ENCODE measurements at places on chromosomes 11 and 22. TPM values are rescaled to one million over a fixed set of nuclear protein-coding genes. Genes with fewer than 3 reads are reported as not detected.

The BTG4 gene
- total RNA-seq = not detected

The CAVIN3 gene
- 34.6 TPM for total RNA-seq

The FGF4 gene
- total RNA-seq = not detected

The MMP27 gene
- total RNA-seq = not detected

The PGR gene
- not detected for total RNA-seq

The CEND1 gene
- 2.3 TPM for total RNA-seq

The OR4D11 gene
- not detected for total RNA-seq

The DKK3 gene
- 18.4 TPM for total RNA-seq

The TEX54 gene
- total RNA-seq = not detected

The TYR gene
- not detected for total RNA-seq

The ROBO3 gene
- 2.7 TPM for total RNA-seq

The SYT7 gene
- total RNA-seq = 1.8 TPM

The PHRF1 gene
- 29.5 TPM for total RNA-seq

The CRYBB2 gene
- not detected for total RNA-seq

The KCTD14 gene
- total RNA-seq = 2.0 TPM

The ARHGEF17 gene
- total RNA-seq = 13.3 TPM

The TESMIN gene
- 4.3 TPM for total RNA-seq

The FOLH1 gene
- total RNA-seq = not detected

The MRGPRX3 gene
- total RNA-seq = not detected

The OVOL1 gene
- 0.08 TPM for total RNA-seq

The OSM gene
- not detected for total RNA-seq

The VPREB1 gene
- not detected for total RNA-seq

The CRYBA4 gene
- total RNA-seq = not detected

The SLC1A2 gene
- total RNA-seq = 0.01 TPM

The CCDC15 gene
- 0.67 TPM for total RNA-seq

The PHLDB1 gene
- total RNA-seq = 7.5 TPM

The UPK3A gene
- total RNA-seq = not detected

The MS4A4A gene
- not detected for total RNA-seq

The CALCB gene
- total RNA-seq = 0.28 TPM

The PLA2G3 gene
- total RNA-seq = not detected

The COMMD9 gene
- total RNA-seq = 38.0 TPM

The NXPE2 gene
- total RNA-seq = not detected

The PATE4 gene
- not detected for total RNA-seq

The CSF2RB gene
- total RNA-seq = not detected

All from A549 treated with GW870086 at 1 μM for 4 hours (cell line).